Activated CD4-positive, alpha-beta T cell treated with anti-CD3 and anti-CD28 coated beads, Interleukin-2, Interleukin-4, amounts not matched to agents 100 ng/mL and 50 ng/mL, durations not matched to agents 16 hours and 8 hours (primary cell): ENCODE measurements at places on chromosomes 1 and 21.

DNA sequence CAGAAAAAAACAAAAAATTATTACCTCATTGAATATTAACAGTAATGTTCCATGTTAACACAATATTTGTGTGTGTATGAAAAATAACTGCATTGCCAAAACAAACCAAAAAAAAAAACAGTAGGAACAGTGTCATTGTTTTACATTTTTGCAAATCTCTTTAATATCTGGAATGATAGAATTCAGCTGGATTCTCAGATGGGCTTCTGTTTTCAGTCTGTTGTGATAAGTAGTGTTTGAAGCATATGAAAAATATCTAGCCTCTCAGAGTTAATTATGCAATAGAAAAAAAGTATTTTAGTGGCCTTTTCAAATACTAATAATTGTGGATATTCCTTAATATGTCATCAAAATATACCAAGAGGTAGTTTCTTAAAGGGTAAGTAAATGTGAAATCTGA, 52.9 kb upstream of the RWDD3 start:
- DNase-seq: no peak

DNA sequence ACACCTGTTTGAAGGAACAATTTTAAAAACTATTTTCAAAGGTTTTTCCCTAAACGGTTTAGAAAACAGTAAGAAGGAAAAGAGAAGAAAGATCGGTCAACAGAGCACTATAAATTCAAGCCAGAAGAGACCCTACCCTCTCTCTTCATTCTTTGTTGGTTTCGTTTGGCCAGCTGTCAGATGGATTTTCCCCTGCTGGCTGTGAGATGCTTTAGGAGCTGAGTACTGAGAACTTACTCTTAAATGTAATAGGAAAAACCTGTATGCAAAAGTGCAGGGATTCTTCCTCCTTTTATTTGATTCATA, 1.3 kb upstream of the TXNIP start:
- no peak for DNase-seq

GRCh38 chr21:37865156-37865555, 51.1 kb downstream of the KCNJ6 start:
- no peak for DNase-seq

DNA sequence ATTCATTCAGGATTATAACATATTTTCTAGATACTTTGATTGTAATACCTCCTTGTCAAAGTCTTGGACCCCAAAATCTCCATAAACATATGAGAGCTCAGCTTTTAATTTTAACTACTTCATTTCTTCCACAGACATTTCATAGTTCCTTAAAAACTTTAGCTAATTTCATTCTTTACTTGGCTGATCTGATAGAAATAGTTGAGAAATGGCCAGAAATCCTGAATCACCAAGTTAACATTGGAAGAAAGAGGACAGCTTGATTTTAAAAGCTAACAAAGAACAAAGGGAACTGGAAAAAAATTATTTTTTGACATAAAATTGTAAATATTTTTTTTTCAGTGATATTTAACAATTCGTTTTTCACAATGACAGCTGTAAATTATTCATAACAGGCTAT, 216.5 kb downstream of the NTNG1 start:
- no peak for DNase-seq

DNA sequence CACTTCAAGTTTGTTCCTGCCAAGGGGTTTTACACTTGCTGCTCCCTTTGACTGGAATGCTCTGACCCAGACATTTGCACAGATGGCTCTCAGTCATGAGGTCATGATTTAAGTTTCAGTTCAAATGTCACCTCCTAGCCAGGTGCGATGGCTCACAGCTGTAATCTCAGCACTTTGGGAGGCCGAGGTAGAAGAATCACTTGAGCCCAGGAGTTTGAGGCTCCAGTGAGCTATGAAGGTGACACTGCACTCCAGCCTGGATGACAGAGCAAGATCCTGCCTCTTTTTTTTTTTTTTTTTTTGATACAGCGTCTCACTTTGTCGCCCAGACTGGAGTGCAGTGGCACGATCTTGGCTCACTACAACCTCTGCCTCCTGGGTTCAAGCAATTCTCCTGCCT, 4.5 kb upstream of the ZMYM4 start:
- DNase-seq: no peak

- no peak for DNase-seq
Observed at GRCh38 chr1:191760016-191760415, 398.2 kb upstream of the RGS18 start.

DNA sequence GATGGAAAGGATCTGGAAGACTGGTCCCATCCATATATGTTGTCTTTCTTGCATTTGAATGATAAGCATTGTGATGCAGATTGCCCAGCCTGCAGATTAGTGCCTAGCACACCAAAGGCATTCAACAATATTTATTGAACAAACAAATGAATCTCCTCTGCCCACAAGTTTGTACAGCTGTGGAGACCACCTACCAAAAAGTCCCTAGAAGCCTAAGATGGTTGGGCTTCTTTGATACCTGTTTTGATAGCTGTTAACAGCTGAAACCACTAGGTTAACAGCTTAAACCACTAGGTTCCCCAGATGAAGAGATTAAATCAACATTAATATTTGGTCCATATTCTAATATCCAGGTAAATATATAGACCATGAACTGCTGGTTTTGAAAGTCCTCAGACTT, 9.8 kb downstream of the DUSP10 start:
- DNase-seq: no peak

- DNase-seq: no peak
Observed at GRCh38 chr1:180948641-180949615, 36.2 kb downstream of the KIAA1614 start.
